Cardiac fibroblast (primary cell): ENCODE measurements at places on chromosomes 7 and 10.

DNA sequence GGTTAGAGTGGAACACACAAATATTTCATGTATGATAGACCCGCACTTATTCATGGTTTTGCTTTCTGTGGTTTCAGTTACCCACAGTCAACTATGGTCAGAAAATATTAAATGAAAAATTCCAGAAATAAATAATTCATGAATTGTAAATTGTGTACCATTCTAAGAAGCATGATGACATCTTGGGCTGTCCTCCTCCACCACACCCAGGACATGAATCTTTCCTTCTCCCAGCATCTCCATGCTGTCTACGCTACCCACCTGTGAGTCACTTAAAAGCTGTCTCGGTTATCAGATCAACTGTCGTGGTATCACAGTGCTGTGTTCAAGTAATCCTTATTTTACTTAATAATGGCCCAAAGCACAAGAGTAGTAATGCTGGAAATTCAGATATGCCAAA lies 419.6 kb upstream of the NRP1 start:
- no peak for DNase-seq

DNA sequence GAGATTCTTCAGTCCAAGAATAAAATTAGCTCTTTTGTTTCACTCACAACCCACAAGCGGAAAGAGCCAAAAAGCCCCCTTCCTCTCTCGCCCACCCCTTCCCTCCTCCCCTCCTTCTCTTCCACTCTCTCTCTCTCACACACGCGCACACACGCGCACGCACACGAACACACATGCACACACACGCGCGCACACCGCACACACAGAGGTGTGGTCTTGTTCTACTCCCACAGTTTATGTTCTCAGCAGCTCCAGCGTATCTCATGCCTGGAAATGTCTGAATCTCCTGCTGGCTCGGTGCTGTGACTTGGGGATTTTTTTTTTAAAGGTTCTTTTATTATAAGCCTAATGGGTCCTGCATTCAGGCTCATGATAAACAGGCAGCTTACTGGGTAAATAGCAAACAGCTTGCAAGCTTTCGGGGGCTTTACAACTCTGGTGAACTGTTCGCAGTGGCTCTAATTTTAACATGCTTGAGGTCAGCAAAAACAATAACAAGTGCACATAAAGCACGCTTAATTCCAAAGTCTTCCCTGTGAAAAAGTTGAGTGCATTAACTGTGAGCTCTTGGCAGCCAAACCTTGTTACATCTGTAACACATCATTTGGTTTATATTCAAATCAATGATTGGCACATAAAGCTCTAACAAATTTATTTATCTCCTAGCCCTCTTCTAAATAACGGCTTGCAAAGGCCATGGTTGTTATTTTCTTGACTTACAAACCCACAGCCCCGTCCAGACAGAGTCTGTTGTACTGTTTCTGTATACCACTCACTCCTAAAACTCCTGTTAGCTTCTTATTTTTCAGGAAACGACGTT lies 424.1 kb upstream of the MGMT start:
- no peak for DNase-seq

DNA sequence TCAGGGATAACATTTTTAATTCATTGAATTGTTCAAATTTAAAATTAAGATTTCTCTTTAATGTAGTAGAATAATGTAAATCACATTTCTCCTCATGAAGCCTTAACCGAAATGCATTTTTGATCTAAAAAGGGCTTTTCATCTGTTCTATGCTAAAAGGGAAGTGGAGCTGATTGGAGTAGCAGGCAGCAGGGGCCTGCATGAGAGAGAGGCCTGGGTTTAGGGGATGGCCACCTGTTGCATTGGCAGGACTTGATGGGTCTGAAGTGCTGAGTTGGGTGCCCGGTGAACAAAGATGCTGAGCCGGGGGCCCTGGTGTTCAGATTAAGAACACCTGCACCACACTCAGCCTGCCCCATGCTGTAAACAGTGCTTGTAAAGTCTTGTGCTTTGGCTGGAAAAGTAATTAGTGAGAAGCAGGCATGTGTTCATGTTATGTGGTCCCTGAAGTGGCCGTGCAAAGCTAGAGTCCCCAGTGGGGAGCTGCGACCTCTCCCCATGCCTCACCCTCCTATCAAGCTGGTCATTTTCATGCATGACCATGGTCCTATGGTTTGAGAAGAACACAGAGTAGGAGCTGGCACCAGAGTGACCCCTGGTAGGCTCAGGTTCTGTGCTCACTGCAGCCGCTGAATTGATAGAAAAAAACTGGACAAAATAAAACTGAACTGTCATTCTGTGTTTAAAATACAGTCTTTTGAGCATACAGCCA lies 124.3 kb downstream of the ADCY1 start:
- DNase-seq: no peak

GRCh38 chr10:47078393-47079203 lies 167.4 kb downstream of the PTPN20 start:
- no peak for DNase-seq

- peak; percentile 96 for DNase-seq
These were observed 108.4 kb upstream of the ZMIZ1 start for GRCh38 chr10:78960316-78960800.

GRCh38 chr10:101006593-101007098 lies 7.0 kb downstream of the LZTS2 start:
- no peak for DNase-seq

DNA sequence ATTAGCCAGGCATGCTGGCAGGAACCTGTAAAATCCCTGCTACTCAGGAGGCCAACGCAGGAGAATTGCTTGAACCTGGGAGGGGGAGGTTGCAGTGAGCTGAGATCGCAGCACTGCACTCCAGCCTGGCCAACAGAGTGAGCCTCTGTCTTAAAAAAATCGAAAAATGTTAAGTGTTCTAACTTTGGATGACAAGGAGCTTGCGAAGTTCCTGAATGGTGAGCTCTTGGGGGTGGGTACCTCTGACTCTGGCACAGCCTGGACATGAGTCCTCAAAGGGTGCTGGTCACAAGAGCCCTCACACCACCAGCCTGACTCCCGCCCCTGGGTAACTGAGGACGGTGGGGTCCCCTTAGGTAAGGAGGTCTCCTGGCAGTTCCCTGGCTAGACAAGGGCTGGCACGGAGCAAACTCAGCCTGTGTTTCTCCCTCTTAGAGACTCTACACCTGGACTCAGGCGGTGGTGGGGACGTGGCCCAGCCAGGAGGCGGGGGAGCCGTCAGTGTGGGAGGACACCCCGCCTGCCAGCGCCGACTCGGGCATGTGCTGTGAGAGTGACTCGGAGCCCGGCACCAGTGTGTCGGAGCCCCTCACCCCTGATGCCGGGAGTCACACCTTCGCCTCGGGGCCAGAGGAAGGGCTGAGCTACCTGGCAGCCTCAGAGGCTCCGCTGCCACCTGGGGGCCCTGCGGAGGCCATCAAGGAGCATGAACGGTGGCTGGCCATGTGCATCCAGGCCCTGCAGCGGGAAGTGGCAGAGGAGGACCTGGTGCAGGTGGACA lies 24.1 kb downstream of the AMZ1 start:
- no peak for DNase-seq

GRCh38 chr7:27860800-27861199 lies 120.8 kb downstream of the TAX1BP1 start:
- no peak for DNase-seq

GRCh38 chr10:48932831-48933664 lies 6.6 kb downstream of the LRRC18 start:
- DNase-seq: no peak

DNA sequence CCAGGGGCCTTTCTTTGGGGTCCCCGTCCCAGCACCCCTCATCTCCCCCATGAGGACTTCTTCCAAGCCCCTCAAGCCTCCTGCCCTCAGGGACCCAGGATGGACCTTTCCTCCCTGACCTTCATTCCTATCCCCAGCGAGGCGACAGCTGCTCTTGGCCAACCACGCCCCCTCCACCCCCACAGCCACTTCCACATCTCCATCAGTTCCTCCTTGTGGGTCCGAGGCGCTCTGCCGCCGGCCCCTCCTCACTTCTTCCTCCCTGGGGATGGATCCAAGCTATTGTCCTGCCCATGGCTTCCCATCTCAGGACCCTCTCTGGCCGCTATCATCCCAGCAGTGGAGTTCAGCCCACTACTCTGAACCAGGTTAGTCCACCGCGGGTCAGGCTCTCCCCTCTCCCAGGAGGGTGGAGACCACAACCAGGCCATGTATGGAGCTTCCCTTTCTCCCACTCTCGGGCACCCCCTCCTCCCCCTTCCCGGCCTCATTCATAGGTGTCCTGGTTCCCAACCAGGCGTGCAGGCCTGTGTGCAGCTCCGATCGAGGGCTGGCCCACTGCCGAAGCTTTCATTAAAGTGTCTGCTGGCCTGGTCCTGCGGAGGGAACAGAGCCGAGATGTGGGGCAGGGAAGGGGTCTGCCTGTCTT lies 1.7 kb upstream of the SH2B2 start:
- DNase-seq: no peak

GRCh38 chr10:13993169-13993568 lies 337.6 kb downstream of the FRMD4A start:
- peak; percentile 84 for DNase-seq

DNA sequence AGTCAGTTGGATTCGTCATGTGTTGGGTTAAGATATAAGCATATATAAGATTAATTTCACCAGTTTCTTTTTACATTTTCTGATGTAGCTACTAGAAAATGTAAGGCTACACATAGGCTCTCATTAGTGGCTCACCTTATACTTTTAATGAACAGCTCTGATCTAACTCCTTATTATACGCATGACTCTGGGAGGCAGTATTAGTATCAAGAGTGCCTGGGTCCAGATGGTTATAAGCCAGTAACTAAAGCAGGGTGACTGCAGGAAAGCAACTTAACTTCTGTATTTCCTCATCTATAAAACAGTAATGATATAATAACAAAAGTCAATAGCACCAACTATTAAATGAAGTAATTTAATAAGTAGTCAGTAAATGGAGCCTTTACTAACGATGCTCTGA lies 1.4 kb upstream of the ELMO1 start:
- DNase-seq: no peak

GRCh38 chr10:52688899-52689298 lies 83.7 kb downstream of the MBL2 start:
- DNase-seq: no peak
